ENCODE measurements at places on chromosomes 16 and 17.

GRCh38 chr17:30091771-30092170 is 24.8 kb upstream of the NSRP1 start:
- no peak for DNase-seq

GRCh38 chr16:56332464-56333079 is 92.8 kb downstream of the AMFR start:
- DNase-seq = peak; percentile 88

- peak; percentile 97 for DNase-seq
Observed at GRCh38 chr17:75405365-75406221, at the start of gene GRB2. Gene GRB2, minus strand, starts transcription at chr17:75405678. Its CDS starts 12,050 bp downstream, at chr17:75393628.

DNA sequence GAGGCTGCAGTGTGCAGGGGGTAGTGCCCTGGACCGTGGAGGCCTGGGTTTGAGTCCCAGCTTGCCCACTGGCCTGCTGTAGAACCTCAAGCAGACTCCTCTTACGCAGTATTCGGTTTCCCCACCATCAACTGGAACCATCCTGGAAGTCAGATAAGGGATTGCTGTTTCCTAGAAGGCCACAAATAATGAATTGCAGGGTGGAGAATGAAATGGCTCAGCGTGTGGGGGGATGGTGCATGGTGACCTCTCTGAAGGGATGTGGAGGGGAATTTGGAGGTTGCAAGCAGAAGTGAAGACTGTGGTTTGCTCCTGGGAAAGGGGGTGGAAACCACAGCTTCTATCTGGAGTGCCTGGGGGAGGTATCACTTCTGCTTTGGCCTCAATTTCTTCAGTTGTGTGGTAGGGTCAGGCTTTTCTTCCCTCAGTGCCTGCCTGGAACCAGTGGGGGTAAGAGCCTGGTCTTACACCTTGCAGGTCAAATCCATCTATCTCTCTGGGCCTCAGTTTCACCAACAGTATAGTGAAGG is 1.7 kb downstream of the ADGRG5 start:
- no peak for DNase-seq

GRCh38 chr17:12826431-12826830 is 37.1 kb downstream of the ARHGAP44 start:
- DNase-seq = no peak

GRCh38 chr16:27114006-27114405 is 47.3 kb downstream of the C16orf82 start:
- no peak for DNase-seq

DNA sequence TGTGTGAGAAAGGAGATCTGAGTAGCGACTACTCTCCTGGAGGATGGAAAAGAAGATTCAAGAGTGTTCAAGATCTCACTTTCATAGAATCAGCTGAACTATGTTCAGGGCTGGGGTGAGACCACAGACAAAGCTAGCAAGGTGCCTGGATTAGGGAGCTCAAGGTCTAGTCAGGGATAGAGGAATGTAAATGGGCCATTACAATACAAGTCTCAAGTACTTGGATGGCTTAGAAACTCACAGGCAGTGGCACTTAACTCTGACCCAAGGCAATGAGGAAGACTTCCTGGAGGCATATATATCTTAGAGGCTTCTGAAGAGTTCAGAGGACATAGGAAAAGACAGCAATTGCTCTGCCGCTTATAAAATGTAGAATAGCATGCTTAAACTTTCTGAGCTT is 184.9 kb upstream of the CDH11 start:
- no peak for DNase-seq

DNA sequence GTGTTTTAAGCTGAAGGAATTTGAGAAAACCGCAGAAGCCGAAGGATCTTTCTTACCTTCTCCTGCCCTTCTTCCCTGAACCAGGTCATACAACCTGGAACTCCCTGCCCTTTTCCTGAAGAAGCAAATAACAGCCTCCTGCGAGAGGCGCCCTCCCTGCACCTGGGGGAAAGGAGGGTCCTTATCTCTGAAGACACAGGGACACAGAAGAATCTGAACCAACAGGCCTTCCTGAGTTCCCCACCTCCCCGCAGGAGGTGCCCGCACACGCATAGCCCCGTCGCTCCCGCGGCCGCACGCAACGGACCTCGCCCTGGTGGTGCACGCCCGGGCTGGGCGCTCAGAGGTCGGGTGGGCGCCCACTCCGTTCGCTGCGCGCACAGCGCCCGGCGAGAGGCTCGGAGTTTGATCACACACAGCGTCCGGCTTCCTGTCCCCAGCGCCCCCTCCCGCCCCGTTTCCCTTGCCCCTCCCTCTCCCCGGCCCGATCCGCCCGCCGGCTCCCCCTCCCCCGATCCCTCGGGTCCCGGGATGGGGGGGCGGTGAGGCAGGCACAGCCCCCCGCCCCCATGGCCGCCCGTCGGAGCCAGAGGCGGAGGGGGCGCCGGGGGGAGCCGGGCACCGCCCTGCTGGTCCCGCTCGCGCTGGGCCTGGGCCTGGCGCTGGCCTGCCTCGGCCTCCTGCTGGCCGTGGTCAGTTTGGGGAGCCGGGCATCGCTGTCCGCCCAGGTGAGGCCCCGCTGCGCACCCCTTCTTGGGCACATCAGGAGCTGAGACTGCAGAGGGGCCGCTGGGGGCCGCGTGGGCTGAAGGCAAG is at the start of gene TNFSF12:
TNFSF12 (plus strand) TSS at position 474 of the 816 bp plus-strand sequence; CDS start at position 570, 96 bp downstream.
- peak; percentile 24 for DNase-seq

DNA sequence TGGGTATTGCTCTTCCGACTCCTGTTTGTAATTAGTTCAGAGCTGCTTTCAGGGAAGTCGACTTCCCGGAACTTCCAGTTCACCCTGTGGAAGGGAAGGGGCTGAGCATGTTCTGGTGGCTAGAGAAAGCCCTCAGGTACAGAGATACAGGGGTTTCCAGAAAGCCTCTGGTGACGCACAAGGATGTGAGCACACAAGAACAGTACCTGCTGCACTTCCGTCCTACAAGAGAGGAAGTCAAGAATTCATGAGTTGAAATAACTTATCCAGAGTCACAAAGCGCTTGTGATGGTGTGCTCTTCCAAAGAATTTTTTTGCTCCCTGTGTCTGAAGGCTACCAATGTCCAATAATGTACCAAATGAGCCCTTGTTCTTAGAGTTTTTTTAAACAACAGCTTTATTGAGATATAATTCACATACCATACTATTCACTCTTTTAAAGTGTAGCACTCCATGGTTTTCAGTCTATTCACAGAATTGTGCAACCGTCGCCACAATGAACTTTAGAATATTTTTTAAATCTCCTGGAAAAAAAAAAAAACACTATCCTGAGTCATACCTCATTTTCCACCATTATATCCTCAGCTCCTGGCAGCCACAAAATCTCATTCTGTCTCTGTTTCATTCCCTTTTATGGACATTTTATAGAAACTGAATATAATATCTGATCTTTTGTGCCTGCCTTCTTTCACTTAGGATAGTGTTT is 327.6 kb downstream of the CDH13 start:
- DNase-seq = no peak

DNA sequence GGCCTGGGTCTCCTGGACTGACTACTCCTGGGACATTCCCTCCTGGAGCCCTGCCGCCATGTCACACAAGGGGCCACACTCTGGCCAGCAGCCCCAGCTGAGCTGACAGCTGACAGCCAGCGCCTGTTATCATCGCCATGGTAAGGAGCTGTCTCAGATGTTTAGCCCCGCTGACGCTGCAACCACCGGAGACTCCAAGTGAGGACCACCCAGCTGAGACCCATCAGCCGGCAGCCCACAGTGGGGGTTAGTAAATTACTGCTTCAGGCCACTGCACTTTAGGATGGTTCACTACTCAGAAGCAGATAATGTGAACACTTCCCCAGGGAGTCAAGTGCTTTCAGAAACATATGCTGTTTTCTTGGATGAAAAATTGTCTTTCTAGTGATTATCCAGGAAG is 14.6 kb upstream of the SPHK1 start:
- DNase-seq = no peak

- no peak for DNase-seq
Observed at GRCh38 chr17:3630781-3631180, 5.3 kb downstream of the SHPK start.

GRCh38 chr17:43471585-43472160 is 12.1 kb upstream of the DHX8 start:
- no peak for DNase-seq

- peak; percentile 64 for DNase-seq
Observed at GRCh38 chr17:1087381-1088241, 90.7 kb downstream of the TIMM22 start.

- peak; percentile 16 for DNase-seq
Observed at GRCh38 chr17:67528751-67529436, 151.8 kb downstream of the PITPNC1 start.

DNA sequence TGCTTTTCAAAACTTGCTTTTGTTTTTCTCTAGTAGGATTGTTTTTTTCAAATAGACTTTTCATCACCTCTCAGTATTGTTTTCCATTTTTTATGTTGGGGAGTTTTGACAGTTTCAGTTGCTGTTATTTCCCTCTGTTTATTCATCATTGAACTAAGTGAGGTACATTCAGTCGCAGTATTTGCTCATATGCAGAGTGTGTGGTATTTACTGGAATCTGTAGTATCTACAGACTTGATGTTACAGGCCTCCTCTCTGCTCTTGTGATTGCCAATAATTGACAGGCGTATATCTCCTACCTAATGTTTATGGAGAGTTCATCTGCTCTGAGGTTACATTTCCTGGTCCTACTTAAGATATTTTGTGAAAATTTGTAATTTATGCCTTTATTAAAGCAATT is 49.6 kb downstream of the COX10 start:
- DNase-seq = no peak

- DNase-seq = no peak
Observed at GRCh38 chr17:76022285-76022684, 4.8 kb downstream of the EVPL start.

- no peak for DNase-seq
Observed at GRCh38 chr17:16472539-16472938, 19.5 kb downstream of the LRRC75A start.

DNA sequence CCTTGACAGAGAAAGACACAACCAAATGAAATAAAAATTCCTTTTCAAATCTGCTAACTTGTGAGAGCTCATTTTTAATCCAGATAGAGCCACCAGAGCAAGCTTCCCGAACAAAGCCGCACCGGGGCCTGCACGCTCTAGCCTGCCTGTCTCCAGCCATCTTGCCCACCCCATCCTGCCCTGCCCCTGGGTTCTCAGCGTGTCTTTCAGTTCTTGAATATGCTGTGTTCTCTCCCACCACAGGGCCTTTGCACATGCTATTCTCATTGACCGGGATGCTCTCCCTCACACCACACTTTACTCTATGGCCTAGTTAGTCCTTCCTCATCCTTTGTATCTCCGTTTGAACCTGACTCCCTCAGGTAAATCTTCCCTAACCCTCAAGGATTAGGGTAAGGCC is 14.7 kb downstream of the SMIM5 start:
- no peak for DNase-seq

GRCh38 chr17:80956321-80957190 is 35.1 kb upstream of the CHMP6 start:
- DNase-seq = no peak

- DNase-seq = no peak
Observed at GRCh38 chr16:2447920-2448583, 11.9 kb upstream of the TEDC2 start.

DNA sequence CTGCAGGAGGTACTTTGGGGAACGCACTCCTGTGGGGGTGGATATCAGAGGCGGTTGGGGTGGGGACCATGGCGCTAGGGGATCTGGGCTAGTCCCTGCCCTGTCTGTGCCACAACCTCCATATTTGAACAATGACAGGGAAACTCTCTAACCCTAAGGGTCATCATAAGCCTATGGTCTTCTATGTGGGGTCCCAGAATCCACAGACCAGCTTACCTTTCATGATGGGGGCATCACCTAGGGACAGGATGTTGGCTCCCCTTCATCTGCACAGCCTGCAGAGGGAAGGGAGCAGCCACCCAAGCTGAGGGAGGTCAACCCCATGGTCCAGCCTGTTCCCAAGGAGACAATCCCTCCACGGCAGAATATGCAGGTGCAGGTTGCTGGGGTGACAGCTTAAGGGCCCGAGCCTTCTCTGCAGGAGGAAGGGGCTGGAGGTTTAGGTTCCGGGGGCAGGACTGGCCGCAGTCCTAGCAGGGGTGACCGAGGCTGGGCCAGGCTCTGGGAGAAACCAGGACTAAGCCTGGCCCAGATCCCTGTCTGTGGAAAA is 1.7 kb downstream of the ORAI3 start:
- no peak for DNase-seq

GRCh38 chr17:73482894-73483293 is 161.4 kb downstream of the SDK2 start:
- DNase-seq = no peak

DNA sequence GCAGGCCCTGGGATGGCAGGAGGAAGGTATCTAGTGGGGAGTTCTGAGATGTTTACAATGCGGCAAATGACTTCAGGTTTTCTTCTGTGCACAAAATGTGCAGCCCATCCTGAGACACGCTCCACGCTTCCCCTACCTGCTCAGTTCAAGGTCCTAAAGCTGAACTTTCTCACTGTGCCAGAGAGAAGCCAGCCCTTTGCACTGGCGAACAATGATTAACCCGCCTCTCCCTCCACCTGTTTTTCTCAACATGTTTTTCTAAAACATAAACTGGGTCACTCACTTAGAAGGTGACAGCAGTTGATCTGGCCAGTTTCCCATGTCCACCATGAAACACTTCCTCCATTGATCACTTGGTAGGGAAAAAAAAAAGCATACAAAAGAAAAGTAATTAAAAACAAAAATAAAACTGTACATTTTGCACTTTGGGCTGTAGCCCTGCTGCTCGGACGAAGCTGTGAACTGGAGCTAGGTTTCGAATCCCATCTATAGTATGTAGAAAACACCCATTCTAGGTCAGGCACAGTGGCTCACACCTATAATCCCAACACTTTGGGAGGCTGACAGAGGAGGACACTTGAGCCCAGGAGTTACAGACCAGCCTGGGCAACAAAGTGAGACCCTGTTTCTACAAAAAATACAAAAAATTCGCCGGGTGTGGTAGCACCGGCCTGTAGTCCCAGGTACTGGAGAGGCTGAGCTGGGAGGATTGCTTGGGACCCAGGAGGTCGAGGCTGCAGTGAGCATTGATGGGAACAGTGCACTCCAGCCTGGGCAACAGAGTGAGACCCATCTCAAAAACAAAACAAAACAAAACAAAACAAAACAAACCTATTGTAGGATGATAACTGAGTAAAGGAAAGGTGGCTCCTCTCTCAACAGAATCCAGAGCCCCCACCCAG is 6.1 kb upstream of the G6PC1 start:
- DNase-seq = no peak

- DNase-seq = no peak
Observed at GRCh38 chr17:10368561-10368960, 4.2 kb downstream of the MYH13 start.

DNA sequence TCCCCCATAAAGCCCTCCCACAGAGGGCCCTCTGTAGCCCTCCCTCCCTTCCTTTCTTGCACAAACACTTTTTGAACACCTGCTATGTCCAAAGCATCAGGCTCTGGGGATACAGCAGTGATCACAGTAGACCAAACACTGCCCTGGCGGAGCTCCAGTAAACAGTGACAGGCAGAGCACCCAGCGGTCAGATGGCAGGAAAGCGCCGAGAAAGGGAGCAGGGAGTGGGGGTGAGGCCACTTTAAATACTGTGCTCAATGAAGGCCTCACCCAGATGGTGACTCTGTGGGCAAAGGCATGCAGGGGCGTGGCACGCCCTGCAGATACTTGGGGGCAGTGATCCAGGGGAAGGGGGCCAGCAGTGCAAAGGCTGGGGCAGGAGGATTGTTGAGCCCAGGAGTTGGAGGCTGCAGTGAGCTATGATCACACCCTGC is 7.6 kb downstream of the PRR29 start:
- DNase-seq = no peak

- no peak for DNase-seq
Observed at GRCh38 chr17:13787636-13788035, 185.9 kb upstream of the HS3ST3A1 start.

All from NCI-H460 (cell line).